ENCODE measurements at places on chromosomes 3 and 15.
A peak's percentile ranks its signal among the peaks of the same experiment; 100 is the strongest.

DNA sequence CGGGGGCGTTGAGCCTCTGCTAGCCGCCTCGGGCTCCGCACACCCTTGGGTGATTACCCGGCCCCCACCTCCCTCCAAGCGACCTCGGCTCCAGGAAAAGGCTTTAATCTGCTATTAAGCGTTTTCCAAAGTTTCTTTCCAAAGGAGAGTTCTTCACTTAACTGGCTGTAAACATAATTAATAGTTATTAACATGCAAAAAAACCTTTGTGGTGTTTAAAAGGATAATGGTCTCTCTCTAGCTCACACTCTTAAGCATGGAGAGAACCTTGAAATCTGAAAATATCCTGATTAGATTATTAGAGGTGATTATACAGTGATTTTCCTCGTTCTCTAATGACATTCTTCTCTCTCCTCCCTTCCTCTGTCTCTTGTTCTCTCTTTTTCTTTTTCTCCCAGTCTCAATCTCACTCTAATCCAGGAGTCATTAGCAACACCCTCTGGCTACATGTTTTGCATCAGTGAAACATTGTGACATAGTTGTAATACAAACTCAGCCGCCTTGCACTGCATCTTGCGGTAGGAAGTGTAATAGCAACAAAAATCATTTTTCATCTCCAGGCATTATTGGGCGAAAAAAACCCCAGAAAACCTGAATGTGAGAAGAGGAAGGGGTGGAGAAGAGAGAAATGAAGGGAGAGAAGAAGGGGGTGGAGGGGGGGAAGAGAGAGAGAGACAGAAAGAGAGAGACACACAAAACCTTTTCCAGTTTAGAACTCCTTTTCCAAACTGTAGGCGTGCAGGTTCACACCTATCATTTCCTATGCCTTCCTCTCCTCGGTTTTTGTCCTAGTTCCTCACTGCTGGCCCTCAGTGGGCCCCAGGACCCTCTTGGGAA, 24.4 kb downstream of the NR2F2 start:
- DNase-seq: no peak

GRCh38 chr3:155744010-155744625, 753 bp downstream of the PLCH1 start:
- peak; percentile 87 for DNase-seq

DNA sequence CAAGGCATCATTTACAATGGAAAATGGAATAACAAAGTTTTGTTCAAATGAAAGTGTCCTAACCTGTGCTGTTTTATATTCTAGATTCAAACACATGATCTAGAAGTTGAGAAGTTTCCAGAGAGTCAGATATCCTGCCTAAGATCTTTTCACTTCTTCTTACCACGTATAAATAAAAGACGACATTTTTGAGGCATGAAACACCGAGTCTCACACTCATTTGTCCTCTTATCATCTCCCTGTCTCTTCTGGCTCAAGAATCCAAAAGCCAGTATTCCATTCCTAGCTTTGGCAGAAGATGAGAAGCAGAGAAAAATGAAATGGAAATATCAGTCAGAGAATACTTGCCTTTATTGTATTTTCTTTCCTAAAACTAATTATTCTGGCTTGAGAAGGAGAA, 738.6 kb upstream of the NR2F2 start:
- DNase-seq: no peak

- no peak for DNase-seq
These were observed 94.1 kb downstream of the SEC22A start for GRCh38 chr3:123295901-123296250.

- DNase-seq: peak; percentile 63
These were observed 2.0 kb upstream of the TOPBP1 start for GRCh38 chr3:133663569-133664313.

GRCh38 chr3:117238806-117239205, 529.2 kb downstream of the TUSC7 start:
- no peak for DNase-seq

DNA sequence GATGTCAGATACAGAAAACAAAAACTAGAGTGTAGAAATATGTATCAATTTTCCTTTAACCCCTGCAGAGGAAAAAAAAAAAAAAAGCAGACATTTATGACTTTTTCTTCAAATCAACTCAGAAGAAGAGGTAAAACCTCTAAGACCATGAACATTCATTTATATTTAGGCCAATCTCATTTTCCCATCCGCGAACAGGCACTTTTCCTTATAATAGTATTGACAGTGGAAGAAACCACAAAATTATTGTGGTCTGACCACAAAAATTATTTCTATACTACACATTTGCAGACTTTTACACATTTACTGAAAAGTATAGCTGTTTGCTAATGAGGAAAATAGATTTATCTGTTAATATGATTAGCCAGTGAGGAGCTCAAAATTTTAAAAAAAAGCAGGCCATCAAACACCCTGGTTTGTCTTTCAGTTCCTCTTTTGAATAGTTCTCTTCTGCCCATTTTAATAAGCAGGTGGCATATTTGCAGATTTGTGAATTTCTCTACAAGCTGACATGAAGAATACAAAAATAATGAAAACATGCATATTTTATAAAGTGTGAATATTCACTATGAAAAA, 5.7 kb downstream of the OSBPL11 start:
- DNase-seq: no peak

DNA sequence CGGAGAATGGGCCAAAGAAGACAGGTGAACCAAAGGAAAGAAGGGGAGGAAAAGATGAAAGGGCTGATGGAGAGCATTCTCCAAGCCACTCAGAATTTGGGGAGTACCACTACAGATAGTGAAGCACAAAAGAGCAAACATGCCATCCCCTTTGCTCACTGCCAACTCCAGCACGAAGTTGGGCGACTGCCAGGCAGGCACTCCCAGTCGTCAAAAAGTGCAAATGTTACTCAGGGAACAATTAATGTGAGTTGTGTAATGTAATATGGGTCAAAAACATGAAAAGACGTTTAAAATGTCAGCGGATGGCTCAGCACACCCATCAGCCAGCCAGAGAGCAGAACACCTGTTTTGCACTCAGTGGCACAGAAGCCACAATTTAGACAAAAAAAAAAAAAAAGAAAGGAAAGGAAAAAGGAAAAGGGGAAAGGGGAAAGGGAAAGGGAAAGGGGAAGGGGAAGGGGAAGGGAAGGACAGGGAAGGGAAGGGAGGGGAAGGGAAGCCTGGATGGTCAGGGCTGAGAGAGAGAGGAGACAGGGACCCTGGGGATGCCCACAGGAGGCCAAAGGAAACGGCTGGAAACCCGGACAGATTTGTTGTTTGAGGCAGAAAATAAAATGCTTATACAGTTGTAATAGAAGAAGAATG, 82.7 kb downstream of the COL8A1 start:
- DNase-seq: no peak

DNA sequence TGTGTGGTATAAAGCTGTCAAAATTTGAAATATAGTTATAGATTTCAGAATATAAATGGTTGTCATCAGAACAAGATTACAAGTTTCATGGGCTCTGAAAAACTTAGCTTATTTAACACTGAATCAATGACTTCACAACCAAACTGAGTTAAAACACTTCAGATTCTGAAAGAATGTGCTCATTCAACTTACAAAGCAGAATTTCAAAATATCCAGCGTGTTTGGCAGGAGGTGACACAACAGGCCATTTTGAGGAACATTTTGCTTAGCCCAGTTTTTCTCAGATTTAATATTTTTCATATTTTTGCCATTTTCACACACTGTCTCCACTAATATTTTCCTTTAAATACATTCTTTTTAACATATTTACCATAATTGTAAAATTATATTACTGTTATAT, 781.1 kb downstream of the TUSC7 start:
- DNase-seq: no peak

GRCh38 chr3:48750856-48751255, 33.8 kb upstream of the IP6K2 start:
- DNase-seq: no peak

GRCh38 chr3:129593595-129594339, 12.7 kb downstream of the PLXND1 start:
- peak; percentile 50 for DNase-seq

DNA sequence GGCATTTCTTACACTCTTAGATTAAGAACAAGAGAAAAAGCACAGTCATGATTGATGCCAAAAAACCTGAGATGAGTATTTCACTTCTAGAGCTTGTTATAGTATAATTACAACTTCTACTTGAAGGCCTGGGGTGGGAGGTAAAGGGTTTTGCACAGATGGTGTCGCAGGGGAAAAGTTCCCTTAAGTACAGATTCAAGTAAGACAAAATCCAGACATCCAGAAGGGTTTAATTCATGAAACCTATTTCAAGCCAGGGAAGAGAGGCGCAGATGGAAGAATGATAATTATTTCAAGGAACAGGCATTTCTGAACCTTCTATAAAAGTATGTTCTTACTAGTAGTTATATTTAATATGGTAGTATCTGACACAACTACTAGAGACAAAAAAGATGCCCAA, 70.6 kb downstream of the TM4SF4 start:
- DNase-seq: no peak

DNA sequence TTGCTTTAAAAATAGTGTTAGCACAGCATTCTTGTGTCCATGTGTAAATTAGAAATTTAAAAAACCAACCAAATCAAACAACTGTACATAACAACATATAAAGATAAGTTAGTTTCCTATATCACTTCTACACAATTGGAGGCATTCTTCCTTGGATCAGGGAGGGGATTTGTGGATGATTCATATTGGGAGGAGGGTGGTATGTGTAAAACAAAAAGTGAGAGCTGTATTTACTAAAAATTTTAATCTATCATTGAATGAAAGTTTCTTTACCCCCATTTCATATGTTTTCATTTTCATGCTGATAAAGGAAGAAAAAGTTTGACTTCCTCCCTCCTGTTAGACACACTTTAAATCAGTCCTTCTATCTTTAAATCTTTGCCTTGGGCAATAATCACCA, 325.0 kb downstream of the SATB1 start:
- no peak for DNase-seq

DNA sequence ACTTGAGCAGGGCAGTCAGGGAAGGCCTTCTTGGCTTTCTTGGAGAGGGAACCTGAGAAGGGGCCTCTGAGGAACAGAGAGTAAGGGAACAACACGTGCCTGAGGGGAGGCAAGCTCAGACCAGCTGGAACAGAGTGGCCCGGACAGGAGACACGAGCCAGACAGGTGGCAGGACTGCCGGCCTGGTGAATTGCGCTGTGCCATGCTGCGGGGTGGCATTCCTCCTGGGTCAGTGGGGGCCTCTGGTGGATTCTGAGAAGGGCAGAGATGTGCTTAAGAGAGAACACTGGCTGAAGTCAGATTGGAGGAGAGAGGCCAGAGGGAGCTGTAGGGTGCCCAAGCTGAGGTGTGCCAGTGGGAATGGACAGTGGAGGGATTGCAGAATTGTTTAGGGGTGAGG, 4.9 kb downstream of the CHAC1 start:
- no peak for DNase-seq
